ENCODE measurements at places on chromosomes 11 and 22. TPM values are rescaled to one million over a fixed set of nuclear protein-coding genes. Genes with fewer than 3 reads are reported as not detected.

Gene EWSR1
- 281 TPM for total RNA-seq

Gene GDPD4
- total RNA-seq = not detected

GRCh38 chr11:128311742-128312719 lies 275.3 kb downstream of the ETS1 start:
- DNase-seq = no peak

DNA sequence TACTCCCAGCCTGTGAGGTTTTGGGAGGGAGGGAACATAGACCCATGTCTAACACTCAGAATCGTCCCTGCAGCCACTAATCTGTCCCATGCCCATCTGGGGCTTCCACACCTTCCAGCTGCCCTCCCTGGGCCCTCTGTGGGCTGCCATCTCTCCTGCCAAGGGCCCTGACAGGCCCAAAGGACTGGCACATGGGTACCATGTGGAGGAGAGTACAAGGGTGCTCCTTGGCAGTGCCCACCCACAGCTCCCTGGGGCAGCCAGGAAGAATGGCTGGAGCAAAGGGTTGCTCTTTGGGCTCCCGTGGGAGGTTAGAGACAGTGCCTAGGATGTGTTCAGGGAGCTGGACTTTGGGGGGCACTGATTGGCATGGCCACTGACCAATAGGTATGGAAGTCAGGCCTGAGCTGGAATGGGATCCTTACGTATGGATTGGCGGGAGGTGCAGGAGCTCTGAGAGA lies 56.8 kb downstream of the CD82 start:
- DNase-seq = peak; percentile 38
